ENCODE measurements at places on chromosomes 16 and 17.

GRCh38 chr16:69316595-69317034 lies 5.5 kb downstream of the VPS4A start:
- no peak for DNase-seq

- DNase-seq: peak; percentile 19
Observed at GRCh38 chr16:10688291-10688690, 6.4 kb downstream of the TEKT5 start.

DNA sequence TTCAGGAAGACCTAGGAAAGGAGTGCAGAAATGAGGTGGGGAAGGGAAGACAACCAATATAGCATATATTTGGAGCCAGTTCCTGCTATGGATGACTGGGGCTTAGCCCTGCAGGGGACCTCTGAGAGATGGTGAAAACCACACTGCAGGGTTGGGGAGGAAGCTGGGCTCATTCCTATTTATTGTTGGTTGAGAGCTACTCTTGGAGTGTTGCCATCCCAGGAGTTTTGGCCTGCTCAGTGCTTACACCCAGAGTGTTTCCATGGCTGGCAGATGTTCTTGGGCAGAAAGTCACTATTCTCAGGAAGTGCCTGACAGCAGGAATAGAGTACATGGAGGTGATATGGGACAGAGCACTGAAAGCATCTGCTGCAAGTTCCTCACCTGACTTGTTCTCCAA lies 145.8 kb downstream of the SPACA3 start:
- no peak for DNase-seq

DNA sequence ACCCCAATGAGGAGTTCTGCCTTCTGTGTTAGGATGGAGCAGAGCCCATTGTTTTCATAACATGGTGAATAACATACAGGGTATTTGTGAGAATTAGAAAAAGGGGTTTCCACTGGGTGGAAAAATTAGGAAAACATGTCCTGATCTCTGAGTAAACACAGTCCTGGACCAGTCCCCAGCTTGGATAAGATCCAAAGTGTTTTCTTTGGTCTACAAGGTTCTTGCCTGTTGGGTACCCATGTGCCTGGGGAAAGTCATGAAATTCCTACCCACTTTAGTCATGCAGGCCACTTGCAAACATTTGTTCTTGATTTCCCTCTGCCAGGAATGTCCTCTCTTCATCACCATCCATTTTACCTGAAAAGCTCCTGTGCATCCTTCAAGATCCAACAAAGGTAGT lies 164.8 kb upstream of the DYNLRB2 start:
- DNase-seq: no peak

GRCh38 chr16:19520861-19521331 lies 1.0 kb downstream of the GDE1 start:
- no peak for DNase-seq

GRCh38 chr17:49488612-49489011 lies 6.5 kb upstream of the NGFR start:
- DNase-seq: no peak

DNA sequence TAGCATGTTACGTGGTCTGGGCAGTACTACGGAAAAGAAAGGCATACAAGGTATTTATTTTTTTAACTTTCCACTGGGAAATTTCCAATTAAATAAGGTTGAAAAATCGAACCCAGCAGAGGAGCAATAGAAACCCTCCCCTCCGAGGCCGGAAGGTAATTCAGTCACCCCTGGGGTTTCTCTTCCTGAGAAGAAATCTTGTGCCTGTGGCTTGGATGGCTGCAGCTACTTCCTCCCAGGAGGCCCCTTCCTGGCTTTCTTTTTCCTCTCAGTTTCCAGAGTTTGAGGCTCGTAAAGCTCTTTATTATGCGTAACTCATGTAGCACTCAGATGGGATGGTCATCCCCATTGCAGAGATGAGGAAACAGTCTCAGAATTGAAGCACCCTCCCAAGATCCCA lies 140.3 kb downstream of the ASIC2 start:
- no peak for DNase-seq

DNA sequence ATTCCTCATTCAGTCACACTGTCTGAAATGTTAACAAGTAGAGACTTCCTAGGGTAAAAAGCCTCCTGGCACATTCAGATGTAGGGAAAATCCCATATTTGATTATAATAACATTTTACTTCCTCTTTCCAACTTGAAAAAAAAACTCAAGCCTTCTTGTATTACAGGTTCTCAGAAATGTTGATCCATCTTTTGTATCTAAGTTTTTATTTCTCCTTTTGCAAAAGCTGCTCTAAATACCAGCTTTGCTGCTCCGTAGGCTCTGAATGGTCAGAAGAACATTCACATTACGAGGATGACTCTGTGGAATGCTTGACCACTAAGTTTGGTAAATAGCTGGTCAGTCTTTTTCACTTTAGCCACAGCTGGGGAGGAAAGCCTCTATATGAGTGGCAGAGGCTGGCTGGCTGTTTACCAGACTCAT lies 13.2 kb upstream of the HEATR6 start:
- no peak for DNase-seq

DNA sequence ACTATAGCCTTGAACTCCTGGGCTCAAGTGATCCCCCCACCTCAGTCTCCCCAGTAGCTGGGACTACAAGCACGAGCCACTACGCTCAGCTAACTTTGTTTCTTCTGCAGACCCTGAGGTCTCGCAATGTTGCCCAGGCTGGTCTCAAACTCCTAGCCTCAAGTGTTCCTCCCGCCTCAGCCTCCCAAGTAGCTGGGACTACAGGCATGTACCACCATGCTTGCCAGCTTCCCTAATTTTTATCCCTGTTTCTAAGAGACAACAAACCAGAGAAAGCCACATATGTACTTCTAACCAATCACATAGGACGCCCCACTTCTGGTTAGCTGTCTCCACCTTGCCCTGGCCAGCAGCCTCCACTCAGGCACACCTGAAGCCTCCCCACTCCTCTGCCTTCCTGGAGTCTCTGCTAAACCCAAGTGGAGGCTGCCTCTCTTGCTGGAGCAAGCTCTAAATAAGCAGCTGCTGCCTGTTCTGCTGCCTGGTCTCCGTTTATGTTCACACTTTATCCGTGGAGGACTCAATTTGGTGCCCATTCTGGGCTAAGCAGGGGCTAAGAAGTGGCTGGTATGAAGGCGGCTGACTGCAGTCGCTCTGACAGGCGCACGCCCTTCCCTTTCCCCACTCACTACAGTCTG lies 24.7 kb downstream of the NSMCE1 start:
- DNase-seq: no peak

GRCh38 chr17:72430611-72431432 lies 310.0 kb downstream of the SOX9 start:
- no peak for DNase-seq

- no peak for DNase-seq
Observed at GRCh38 chr17:28889996-28890395, 7.5 kb downstream of the FLOT2 start.

- no peak for DNase-seq
Observed at GRCh38 chr16:29824589-29825144, 4.4 kb downstream of the MVP start.

DNA sequence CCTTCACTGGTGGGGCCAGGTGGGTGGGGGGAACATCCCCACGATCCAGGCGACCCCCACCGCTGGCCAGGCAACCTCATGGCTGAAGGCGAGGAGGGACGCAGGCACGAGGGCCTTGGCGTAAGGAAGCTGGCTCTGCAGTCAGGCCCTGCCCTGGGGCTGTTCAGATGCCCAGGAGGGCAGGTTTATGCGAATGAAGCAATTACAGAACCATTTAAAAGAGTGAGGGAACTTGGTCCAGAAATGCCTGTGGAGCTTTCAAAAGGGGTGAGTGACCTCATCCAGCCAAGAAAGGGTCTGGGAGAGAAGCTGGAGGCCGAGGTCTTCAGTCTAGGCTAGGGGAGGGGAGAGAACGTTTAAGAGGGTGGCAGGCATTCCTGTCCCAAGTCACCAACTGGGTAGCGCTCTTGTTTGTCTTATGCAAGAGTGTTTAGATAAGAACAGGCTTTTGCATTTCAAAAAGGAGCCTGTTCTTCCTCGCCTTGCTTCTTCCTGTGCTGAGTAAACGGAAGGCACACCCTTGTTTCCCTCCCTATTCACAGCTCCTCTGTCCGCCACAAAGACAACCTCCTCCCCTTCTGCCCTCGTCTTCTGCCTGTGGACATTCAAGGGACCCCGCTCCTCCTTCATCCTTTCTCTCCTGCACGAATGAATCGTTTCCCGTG lies 183.5 kb upstream of the SDK2 start:
- peak; percentile 57 for DNase-seq

- DNase-seq: no peak
Observed at GRCh38 chr16:58074657-58075056, 49.1 kb downstream of the MMP15 start.

DNA sequence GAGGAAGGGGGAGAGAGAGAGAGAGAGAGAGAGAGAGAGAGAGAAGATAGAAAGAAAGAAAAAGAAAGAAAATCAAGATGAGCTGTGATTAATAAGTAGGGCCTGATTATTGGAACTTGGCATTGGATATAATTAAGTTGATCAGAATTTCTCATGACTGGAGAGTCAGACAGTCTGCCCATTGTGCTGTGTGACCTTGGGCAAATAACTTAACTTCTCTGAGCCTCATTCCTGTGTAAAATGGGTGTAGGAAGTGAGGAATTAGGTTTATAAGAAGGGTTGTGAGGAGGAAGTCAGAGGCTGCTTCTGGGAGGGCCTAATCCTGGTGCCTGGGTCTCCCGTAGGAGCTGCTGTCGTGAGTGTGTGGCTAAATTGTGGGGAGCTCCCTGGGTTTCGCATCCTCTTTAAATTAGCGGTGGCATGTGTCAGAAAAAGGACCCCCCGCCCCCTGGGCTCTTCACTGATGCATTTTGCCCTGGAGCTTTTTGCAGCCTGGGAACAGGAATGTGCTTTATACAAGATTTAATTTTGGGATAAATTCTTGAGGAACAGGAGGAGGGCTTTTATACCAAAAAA lies 76.0 kb downstream of the CMIP start:
- DNase-seq: no peak

Data from prostate gland (tissue), 2 donors.